ENCODE measurements at places on chromosomes 12 and 14.

- no peak for DNase-seq
Measured at GRCh38 chr14:92532490-92533163, 19.0 kb downstream of the RIN3 start.

GRCh38 chr12:118035190-118036041 is 18.9 kb downstream of the RFC5 start:
- DNase-seq, result no peak

- no peak for DNase-seq
Measured at GRCh38 chr12:52849511-52849910, 717 bp upstream of the KRT78 start.

GRCh38 chr14:101579372-101580080 is 18.2 kb downstream of the DIO3 start:
- DNase-seq, result no peak

GRCh38 chr14:75793806-75794205 is 132.8 kb downstream of the TTLL5 start:
- no peak for DNase-seq

DNA sequence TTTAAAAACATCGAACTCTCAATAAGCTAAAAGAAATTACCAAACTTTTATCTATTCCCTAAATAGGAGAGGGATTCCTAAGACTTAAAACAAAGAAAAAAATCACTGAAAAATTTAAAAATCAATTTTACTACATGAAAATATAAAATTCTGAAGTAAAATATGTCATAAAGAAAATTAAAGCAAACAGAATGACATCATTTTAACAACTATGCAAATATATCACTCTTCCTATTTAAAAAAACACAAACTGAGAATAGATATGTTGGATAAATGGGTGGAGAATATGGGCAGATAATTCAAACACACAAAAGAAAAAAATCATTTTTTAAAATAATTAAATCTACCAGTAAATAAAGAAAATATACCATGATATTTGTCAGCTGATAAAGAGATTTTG is 510.0 kb downstream of the BCL11B start:
- DNase-seq, result no peak

GRCh38 chr14:53378142-53378541 is 225.0 kb upstream of the DDHD1 start:
- DNase-seq, result no peak

DNA sequence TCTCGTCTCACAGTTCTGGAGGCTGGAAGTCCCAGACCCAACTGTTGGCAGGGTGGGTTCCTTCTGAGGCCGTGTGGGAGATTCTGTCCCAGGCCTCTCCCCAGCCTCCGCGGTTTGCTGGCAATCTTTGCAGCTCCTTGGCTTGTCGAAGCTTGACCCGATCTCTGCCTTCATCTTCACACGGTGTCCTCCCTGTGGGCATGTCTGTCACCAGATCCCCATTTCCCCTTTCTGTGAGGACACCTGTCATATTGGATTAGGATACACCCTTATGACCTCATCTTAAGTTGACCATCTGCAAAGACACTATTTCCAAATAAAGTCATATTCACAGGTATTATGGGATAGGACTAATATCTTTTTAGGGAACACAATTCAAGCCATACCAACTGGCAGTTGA is 22.6 kb upstream of the LRP1-AS start:
- no peak for DNase-seq

DNA sequence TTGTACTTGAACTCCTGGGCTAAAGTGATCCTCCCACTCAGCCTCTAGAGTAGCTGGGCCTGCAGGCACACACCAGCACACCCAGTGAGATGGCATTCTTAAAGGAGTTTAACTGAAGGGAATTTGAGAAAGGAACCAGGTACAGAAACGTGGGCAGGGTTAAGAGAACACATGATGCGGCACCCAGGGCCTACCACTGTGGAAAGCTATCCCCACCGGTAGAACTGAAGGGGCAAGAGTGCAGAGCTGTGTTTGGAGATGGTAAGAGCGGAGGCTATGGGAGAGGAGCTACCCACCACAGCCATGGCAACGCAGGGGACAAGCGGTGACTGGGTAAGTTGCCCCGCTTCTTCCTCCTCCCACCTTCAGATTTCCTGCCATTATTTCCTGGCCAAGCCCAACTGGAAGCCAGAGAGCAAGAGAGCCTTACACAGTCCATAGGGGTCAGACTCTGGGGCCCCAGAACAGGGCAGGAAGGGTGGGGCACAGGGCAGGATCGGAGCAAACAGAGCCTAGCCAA is 46.5 kb downstream of the SOCS2 start:
- no peak for DNase-seq

DNA sequence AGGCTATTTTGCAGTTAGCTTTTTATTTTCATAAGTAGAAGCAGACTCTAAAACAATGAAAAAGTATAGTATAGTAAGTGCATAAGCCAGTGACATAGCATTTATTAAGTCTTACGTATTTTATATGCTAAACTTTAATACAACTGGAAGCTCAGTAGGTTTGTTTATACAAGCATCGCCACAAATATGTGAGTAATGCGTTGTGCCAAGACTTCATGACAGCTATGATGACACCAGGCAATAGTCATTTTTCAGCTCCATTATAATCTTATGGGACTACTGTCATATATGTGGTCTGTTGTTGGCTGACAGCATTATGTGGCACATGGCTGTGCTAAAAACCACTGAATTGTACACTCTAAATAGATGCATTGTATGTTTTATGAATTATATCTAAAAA is 40.3 kb downstream of the SLC38A2 start:
- DNase-seq, result no peak

GRCh38 chr12:21642707-21643389 is 14.8 kb downstream of the LDHB start:
- DNase-seq, result no peak

DNA sequence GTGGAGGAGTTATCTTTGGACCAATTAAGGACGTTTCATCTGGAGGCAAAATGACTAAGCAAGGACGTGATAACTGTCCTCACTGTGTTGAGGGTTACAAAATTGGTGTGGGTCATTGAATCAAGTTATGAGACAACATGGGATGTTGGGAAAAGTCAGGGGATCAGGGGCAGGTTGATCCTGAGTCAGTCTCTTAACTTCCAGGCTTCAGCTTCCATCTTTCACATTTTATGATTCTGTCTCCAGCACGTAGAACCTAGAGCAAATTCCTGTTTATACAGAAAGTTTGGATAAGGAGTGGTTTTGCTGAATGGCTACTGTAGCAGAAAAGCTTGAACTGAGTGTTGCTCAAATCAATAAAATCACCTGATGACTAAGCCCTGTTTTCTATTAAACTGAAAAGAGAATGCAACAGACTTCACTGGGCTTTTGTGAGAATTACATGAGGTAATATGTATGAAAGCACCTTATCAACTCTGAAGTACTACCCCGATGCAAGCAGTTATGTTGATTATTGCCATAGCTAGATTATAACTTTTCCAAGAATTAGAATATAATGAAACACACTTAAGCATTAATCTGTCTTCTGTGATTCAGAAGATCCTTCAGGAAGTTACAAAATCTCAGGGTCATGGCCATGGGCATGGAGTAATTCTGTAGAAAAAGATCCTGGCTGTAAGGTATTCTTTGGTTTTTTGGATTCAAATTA is 184.8 kb downstream of the ETV6 start:
- DNase-seq, result peak; percentile 27

GRCh38 chr12:92110083-92110640 is 35.5 kb downstream of the BTG1 start:
- DNase-seq, result no peak

DNA sequence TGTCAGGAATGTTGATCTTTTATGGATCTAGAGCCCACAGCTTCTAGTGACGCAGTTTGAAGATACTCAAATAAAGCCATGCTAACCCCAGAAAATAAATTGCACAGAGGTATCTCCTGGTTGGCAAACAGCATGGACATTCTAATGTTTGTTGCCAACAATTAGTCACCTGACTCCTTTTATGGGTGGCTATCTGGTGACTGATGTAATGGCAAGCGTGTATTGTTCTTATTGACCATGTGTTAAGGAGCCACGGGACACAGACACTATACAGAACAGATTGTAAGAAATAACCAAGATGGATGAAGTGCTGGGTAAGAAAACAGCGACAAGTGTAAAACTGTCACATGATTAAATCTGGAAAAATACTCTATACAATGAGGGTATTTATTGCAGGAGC is 401.3 kb upstream of the PDE3A start:
- no peak for DNase-seq

- DNase-seq, result no peak
Measured at GRCh38 chr12:106729611-106730010, 44.9 kb upstream of the RIC8B start.

DNA sequence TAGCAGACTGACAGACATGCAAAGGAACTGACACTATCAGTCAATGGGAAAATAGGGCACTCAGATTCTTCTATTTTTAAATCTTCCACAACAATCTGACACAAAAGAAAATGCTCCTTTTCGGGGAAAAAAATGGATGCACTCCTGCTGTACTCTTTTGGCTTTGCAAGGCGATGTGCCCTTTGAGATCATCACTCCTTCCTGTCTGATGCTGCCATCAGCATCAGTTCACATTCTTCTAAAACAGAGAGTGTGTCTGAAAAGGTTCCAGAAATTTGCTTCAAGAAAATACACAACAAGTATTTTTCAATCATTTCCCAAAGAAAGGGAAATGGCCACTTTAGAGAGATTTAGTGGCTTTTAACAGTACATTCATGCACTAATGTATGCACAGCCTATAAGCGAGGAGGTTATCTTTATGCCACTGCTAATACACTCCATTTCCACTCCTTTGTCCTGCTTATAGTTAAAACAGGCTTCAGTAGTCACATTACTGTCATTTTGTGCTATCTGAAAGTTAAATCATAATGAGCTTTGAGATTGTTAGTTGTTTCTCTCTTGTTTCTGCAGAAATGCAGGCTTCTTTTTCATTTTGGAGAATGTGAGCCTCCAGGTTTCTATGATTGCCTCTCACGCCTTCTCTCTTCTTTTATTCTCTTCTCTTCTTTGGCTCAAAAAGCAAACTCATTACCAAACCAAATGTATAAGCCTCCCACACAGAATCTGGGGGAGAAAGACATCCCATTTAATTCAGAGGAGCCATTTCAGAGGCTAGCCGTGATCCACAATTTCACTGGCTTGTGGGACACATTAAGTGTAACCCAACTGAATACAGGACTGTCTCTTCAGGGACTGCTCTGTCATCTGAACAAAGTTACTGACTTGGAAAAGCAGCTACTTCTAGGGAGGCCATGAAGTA is 110.9 kb upstream of the CCDC196 start:
- no peak for DNase-seq

- DNase-seq, result no peak
Measured at GRCh38 chr14:51396222-51396815, 156.3 kb downstream of the TMX1 start.

DNA sequence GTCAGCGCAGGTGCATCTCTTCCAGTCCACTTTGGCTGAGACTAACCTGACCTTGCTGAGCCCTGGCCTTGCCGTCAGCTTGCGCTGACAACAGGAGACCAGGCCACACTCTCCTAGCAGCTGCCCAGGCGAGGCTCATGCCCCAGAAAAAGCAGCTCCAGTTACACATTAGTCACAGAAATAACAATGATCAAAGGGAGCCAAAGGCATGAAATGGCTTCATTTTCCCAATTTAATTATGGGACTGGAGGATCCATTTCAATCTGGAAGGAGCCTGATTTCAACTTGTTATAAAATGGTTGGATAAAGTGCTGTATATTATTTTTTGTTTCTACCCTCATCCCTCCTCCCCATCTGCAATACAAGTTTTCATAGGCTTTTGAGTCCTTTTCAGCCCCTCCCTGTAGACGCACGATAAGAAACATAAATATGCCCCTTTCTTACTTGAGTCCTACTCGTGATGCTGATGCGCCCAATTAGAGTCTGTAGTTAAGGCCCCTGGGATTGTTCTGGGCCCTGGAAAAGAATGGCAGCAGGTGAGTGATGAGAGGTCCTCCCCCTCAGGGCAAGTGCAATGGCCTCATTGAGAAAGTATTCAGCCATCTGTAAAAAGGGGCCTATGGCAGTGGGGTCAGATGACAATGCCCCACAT is 376.0 kb downstream of the C12orf75 start:
- no peak for DNase-seq

DNA sequence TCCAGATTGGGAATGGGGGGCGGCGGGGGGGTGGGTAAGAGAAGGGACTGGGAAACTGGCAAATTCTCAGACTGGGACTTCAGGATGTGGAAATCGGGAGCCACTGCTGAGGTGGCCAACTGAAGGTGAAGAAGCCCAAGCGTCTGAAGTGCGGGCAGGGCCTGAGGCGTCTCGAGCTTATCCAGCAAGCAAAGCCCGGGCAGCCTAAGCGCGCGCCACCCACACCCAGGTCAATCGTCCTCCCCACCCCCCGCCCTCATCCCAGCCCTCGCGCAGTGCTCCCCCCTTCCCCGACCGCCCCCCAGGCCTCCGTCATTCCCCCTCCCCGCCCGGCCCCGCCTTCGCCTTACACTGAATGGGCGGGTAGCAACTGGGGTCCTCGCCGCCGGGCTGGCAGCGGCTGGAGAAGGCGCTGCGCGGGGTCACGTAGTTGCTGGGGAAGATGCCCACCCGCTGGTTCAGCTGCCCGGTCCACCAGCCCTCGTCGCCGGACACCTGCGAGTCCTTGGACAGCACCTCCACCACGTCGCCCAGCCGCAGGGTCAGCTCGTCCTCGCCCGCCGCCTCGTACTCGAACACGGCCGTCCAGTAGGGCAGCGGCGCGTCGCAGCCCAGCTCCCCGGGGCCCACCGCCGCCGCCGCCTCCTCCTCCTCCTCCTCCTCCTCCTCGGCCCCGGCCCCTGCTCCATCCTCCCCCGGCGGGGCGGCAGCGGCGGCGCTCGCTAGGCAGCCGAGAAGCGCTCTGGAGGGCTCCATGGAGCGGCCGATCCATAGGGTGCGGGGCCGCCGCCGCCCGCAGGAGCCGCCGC is 693 bp downstream of the MAP3K9 start:
- no peak for DNase-seq

- DNase-seq, result no peak
Measured at GRCh38 chr12:67689385-67689784, 40.8 kb downstream of the DYRK2 start.

DNA sequence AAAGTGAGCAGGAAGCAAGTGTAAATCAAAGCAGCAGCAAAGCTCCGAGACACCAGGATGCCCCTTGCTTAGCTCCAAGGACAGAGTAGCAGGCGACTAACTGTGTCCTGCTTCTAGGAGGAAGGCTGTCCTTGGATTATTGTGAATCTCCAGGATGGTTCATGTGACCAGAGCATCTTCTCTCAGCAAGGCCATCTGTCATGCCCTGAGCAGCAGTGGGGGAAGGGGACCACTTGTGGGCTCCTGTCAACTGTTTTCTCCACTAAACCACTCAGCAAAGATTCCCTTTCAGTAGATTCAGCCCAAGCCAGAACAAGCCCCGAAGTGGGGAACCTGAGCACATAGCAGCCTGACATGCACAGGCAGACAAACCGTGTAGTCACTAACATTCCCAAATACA is 19.4 kb downstream of the MAP3K9 start:
- no peak for DNase-seq

GRCh38 chr12:94172031-94172430 is 23.7 kb downstream of the PLXNC1 start:
- peak; percentile 87 for DNase-seq

GRCh38 chr12:30573145-30573544 is 122.5 kb downstream of the IPO8 start:
- no peak for DNase-seq

- DNase-seq, result no peak
Measured at GRCh38 chr12:18922851-18923250, 184.9 kb downstream of the CAPZA3 start.

- DNase-seq, result peak; percentile 44
Measured at GRCh38 chr12:93419388-93420034, 22.2 kb downstream of the UBE2N start.

GRCh38 chr12:94815958-94816357 is 165.6 kb upstream of the TMCC3 start:
- no peak for DNase-seq

- DNase-seq, result no peak
Measured at GRCh38 chr12:104768033-104768432, 190.1 kb downstream of the SLC41A2 start.

Data from CD14-positive monocyte (primary cell).